T47D (cell line): ENCODE measurements at places on chromosomes 5 and 9.

DNA sequence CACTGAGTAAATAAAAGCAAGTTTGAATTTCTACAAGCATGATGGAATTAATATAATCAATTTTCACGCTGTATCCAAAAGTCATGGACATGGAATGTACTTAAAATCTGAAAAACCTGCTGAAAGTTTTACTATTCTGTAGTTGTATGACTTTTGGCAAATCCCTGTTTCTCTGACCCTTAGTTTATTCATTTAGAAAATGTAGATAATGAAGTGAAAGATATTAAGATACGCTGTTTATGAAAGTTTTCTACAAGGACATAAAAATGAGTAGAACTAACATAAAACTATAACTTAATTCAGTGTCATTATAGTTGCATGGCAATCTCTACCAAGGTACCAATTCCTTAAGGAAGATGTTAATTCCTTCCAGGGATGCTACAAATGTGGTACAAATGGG, 363.2 kb upstream of the MPDZ start:
- no peak for DNase-seq

DNA sequence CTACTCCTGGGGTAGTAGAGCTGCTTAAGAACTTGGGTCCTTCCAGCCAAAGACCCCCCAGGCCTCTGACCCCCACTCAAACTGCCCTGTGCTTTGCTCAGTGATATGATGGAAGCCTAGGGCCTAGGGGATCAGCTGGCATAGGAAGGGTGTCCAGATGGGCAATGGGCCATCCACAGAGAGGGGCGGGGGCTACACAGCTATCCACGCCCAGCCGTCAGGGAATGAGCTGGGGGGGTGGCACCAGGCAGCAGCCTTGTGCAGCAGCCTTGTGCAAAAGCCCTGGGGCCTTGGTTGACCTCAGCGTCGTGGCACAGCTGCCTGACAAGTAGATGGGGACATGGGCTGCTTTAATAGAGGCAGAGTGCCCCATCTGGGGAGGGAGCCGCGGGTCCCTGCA, 43.2 kb downstream of the DAB2IP start:
- no peak for DNase-seq

DNA sequence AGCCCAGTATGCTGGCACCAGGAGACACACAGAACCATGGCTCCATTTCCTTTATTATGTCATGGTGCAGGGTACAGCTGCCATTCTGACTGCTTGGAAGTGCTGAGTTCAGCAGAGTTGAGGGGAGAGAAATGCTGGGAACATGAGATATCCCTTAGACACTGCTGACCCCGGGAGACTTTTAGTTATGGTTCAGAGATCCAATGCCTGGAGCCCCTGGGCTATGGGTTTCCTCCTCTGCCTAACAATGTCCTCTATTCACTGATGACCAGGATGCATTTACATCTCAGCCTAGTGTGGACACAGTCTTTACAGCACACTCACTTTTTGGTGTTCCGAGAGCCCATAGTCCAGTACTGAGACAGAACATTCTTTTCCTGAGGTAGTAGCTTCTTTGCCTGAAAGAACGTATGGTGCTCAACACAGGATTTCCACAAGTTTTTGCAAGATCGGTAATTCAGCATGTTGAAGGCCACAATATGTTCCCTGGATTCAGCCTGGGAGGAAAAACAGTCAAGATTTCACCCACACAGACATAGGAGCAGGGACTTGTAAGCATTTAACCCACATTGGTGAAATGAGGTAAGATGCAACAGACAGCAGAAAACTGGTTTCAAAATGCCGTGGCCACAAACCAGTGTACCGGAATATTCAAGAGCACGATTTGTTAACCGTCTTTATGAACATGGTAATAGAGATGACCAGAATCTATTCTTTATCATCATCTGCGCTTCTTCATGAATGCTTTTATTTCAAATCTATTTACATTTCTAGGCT, 71.3 kb downstream of the PTPN3 start:
- no peak for DNase-seq

DNA sequence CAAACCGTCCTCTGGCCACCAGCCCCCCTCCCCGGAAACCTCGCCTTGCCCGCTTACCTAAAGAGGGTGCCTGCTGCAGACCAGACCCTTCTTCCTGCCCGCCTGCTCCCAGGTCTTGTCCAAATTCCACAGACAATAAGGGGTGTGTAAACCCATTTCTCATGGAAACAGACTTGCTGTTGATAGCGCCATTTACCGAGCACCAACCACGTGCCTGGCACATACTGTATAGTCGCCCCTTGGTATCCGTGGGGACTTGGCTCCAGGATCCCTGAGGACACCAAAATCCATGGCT, 25.1 kb downstream of the CDHR2 start:
- no peak for DNase-seq

DNA sequence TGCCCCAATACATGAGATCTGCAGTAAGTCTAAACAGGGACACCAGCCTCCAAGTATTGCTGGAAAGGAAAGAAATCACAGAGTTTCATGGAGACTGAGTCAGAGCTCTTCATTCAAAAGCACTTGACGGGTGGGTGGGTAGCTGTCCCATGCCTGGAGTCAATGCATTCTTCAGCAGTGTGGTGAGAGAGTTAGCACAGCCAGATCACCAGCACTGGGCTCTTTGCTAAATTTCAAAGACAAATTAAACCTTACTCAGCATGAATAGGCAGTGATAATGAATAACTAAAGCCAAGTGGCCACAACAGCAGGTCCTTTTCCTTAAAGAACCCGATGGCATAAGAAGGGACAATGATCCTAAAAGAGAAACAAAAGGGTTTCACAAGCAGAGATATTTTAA, 192.4 kb downstream of the ACTL7B start:
- no peak for DNase-seq

- no peak for DNase-seq
Observed at GRCh38 chr9:126886034-126886822, 25.8 kb downstream of the ZBTB34 start.
